Hepatic stellate cell (primary cell): ENCODE measurements at places on chromosomes 6 and 20.
A peak's percentile ranks its signal among the peaks of the same experiment; 100 is the strongest.

GRCh38 chr20:38631155-38632022 is 29.8 kb downstream of the ARHGAP40 start:
- DNase-seq, result no peak

- no peak for DNase-seq
Measured at GRCh38 chr20:13205848-13206434, 15.1 kb upstream of the ISM1 start.

DNA sequence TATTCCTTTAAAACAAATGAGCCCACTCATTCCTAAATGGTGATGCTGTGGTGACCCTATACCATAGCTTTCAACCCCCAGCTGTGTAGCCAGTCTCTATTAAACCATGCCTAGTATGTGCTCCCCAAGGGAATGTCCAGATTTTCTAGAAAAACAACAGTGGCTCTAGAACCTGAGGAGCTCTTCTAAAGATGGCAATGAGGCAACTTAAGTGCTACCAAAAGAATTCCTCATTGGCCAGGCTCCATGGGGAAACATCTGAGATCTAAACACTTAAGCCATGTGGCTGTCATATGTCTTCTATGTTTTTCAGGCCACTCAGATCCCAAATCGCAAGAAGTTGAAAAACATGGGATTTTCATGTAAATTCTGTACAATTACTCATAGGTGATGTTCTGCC is 191.0 kb downstream of the TPBG start:
- no peak for DNase-seq

- DNase-seq, result no peak
Measured at GRCh38 chr20:24768713-24769601, 180.1 kb upstream of the CST7 start.

GRCh38 chr20:41047975-41048305 is 19.3 kb downstream of the TOP1 start:
- DNase-seq, result peak; percentile 49

- no peak for DNase-seq
Measured at GRCh38 chr6:167647306-167647705, 179.4 kb upstream of the AFDN start.

DNA sequence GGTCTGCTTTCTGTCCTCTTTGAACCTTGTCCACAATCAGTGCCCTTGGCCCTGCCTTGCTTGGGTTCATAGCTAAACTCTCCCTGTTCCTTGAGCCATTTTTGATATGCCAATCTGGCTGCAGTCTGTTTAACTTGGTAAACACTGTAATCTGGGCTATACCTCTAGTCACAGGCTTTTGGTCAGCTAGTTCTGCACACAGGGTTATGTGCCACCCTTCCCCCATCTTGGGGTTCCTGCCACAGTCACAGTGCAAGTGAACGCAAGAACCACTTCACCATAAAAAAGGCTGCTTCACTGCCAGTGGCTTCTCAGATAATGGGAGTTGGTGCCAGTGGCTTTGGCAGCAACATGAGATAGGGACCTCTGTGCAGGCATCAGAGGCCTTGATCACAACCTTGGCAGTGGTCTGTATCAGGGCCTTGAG is 10.9 kb upstream of the ATRN start:
- no peak for DNase-seq

DNA sequence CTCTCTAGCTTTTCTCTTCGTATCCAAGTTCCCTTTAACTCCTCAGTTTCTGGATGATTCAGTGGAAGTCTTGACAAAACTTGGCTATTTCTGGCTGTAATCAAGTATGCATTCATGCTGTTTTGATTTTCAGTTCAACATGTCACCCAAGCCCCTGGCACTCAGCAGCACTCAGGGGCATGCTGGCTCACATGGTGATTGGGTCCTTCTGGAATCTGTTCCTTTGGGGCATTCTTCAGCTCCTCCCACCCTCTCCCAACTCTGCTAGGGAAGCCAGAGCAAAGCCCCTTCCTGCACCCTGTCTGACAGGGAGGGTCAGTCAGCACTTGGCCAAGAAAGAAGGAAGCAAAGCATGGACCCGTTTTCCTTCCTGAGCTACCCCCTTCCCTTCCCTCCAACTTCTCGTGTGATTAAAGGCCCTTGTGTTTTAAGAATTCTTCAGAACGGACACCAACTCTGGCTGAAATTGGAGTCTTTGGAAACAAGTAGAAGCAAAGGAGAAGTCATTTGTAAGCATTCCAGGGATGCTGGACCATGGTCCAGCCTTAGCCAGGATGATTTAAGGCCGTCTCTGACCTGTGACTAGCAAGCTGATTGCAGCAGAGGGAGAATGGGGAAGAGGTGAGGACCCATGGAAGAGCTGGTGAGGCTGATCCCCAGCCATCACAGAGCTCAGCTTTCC is 7.1 kb downstream of the PLEKHG1 start:
- DNase-seq, result no peak

GRCh38 chr6:130632897-130633296 is 194.3 kb upstream of the SMLR1 start:
- DNase-seq, result no peak
